ENCODE measurements at places on chromosomes 5 and 9.
A peak's percentile ranks its signal among the peaks of the same experiment; 100 is the strongest.

DNA sequence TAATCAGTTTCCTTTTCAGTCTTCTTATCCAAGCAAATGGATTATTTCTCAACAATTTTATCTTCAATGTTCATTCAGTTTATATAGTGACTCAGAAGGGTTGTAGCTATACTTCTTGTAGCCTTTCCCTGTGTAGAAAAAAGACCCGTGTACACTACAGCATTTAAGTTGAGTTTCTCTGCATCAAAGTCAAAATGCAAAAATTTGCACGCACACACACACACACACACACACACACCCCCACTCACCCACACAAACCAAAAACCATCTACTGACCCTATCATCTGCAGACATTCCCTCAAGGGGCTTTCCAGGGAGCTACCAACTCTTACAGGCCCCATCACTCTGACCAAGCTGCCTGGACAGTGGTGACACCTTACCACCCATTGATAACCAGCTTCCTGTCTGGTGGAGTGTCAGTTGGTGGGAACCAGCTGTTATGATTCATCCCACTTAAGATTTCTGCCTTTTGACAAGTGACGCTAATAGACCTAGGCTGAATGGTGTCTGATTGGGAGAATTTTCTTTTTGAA, 12.2 kb upstream of the ELL2 start:
- DNase-seq = no peak

GRCh38 chr5:170132269-170132975, 26.7 kb downstream of the FOXI1 start:
- no peak for DNase-seq

- DNase-seq = no peak
These were observed 170.8 kb downstream of the SGCD start for GRCh38 chr5:156497804-156498208.

- no peak for DNase-seq
These were observed 1209.8 kb upstream of the CDH6 start for GRCh38 chr5:29983528-29984155.

- no peak for DNase-seq
These were observed 875.4 kb upstream of the WWC1 start for GRCh38 chr5:167415779-167416746.

DNA sequence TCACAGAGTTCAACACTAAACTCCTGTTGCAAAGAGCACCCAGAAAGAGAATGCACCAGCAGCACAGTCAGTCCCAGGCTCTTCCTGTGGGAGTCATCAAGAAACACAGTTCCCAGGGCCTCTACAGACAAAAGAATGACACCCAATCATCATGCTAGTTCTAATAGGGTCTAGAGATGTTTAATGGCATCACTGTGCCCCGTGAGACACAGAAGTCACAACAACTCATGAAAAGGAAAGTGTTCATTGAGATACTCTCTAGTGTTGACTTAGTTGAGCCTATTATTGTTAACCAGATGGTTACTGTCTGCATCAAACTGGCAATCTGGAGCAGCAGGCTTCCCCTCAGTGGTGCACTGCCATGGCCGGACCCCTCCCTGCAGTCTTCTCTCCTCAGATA, 1.6 kb downstream of the KLHL3 start:
- no peak for DNase-seq

GRCh38 chr9:33229359-33230114, 10.4 kb upstream of the SPINK4 start:
- peak; percentile 53 for DNase-seq

DNA sequence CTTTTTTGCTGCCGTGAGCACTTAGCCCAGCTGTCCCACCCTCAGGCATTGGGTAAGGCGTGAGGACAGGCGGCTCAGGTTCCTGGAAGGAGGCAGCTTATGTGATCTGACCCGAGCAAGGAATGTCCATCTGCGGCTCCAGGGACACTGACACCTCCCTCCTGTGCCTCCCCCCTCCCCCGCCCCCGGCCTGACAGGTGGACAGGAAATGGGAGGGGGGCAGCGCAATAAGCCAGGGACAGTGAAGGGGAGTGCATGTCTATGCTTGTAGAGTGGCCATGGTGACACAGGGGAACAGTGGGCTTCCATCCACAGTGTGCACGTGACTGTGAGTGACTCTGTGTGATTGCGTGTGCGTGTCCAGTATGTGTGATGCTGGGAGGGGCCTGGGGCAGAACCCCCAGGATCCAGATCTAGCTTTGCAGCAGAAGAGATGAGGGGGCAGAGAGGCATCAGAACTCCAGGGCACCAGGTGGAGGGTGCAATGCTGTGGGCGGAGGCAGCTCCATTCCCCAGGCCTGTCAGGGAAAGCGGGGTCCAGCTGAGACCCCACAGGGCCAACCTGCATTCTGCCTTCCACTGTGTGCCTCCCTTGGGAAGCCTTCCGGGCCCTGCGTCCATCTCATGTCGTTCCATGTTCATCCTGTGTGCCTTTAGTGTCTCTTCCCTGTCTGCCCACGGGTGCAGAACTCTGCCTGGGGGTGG, 30.5 kb downstream of the CNTFR start:
- DNase-seq = no peak

DNA sequence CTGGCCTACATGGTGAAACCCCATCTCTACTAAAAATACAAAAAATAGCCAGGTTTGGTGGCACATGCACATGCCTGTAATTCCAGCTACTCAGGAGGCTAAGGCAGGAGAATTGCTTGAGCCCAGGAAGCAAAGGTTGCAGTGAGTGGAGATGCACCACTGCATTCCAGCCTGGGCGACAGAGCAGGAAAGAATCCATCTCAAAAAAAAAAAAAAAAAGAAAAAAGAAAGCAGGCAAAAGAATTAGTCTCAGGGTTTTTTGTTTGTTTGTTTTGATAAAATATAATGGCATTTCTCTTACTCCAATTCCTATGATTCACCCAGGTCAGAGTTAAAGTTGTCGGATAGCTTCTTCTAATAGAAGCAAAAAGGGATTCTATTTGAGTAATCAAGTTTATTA, 67.0 kb upstream of the ATG10 start:
- no peak for DNase-seq

GRCh38 chr5:175377816-175378215, 66.2 kb downstream of the DRD1 start:
- DNase-seq = no peak

- no peak for DNase-seq
These were observed 213.7 kb upstream of the NR4A3 start for GRCh38 chr9:99607842-99608448.

DNA sequence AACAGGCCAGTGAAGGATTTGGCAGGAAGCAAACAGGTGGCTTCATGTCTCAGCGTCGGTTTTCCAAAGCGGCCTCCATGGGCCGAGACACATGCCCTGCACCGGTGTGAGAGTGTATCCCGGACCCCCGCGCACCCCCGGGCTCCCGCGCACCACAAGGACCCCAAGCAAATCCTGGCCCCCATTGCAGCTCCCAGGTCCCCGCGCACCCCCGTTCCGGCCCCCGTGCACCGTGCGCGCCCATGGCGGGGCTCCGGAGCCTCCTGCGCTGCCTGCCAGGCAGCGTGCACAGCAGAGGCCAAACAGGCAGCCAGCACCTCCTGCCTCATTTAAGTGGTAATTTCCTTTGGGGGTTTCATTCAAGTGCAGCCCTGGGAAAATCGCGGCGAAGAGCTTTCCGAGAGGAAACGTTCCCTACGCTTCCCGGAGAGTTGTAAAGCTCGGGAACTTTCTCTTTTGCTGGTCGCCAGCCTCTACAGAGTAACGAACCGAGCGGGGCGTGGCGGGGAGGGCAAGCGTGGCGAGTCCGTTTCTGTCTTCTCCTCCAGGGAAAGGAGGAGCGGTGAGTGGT, 145.5 kb upstream of the SLC24A2 start:
- DNase-seq = no peak

GRCh38 chr5:59887274-59887673, 6.3 kb downstream of the PDE4D start:
- no peak for DNase-seq

GRCh38 chr9:76607730-76608436, 148.9 kb downstream of the GCNT1 start:
- DNase-seq = no peak

DNA sequence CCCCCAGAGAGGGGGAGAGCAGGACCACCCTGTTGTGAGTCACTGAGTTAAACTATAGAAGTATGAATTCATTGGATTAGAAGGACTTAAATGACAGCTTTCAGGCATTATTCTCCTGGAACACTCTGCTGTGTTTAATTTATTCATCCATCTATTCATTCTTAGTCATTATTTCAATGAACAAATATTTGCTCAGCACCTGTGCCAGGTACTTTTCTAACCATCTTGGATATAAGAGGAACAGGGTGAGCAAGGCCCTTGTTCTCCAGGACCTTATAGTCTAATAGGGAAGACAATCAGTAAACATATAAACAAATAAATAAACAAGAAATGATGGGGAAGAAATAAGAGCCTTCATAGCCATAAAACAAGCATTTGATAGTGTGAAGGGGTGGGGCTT, 483.9 kb upstream of the BRINP1 start:
- DNase-seq = no peak

DNA sequence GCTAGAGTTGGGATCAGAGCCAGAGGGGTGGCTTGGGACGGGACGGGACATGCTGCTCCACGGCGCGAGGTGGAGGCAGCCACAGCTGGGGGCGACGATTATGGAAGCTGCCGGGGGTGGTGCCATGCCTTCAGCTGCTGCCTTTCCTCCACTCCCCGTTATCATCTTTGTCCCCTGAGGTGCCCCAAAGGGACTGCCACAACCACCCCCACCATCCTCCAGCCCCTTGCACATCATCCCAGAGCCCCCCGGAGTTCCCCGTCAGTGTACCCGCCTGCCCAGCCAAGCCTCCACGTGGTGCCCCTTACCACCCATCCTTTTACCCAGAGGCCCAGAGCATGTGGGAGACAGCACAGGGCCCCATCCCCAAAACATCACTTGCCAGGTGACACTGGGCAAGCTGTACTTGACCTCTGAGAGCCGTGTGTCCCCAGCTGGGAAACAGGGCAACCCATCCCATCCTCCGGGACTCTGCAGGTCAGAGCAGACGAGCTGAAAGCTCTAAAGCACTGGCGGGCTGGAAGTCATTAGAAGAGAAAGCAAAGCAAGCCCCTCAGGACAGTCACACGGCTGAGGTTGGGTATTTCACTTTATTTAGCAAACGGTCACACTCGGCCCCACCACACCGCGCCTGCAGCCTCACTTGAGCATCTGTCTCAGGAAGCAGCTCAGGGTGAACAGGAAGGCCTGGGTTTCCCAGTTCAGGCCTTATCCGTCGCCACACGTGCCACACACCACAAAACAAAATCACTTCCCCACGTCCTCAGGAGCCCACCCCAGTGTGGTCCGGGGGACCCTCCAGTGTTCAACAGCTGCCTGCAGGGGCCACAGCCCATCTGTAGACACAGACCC, 19.5 kb upstream of the MXD3 start:
- DNase-seq = no peak

DNA sequence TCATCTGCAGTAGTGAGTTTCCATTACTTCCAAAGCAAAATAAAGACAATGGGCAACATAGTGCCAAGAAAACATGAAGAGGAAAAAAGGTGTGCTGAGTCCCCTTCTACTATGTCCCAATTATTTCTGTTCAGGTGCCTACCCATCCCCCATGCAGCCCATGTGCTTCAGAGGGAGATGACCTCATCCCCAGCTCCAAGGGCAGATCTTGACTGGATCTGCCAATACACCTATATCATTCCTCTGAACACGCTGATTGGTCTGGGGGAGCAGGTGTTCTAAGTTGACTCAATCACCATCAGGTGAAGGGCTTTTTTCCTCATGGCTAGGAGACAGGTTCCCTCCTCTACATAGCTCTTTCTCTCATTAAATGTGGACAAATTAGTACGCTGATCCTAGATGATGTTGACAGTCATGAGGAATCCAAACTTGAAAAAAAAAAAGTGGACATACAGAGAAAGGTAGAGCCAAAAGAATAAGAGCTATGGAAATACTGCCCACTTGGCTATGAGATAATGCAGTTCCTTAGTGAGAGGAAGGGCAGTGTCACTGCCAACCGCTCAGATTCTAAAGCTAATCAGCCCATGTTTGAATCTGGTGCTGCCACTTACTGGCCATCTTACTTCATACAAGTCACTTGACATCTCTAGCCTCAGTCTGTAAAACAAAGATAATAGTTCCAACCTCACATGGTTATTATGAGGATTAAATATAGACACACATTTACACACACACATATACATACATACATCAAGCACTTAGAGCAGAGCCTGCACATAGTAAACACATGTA, 23.1 kb downstream of the PRELID2 start:
- DNase-seq = no peak

DNA sequence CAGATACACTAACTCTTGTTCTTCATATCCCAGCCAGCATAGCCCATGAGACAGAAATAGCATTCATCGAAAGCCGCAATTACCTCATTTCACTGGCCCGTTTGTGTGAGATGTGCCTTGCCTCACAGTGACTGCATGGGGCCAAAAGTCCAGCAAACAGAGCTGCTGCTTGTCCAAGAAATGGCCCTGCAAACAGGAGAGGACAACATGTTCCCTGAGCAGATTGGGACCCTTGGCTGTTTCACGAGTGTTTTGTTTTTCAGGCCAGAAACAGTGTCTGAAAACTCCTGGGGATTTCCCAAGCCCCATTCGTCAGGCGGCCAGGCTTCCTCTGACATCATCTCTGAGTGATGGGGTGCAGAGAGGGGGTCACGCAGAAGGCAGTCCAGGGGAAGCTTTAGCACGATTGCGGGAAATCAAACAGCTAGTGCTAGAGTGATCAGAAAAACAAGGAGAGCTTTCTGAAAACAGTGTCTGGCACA, 503.6 kb upstream of the PAPPA start:
- DNase-seq = no peak

DNA sequence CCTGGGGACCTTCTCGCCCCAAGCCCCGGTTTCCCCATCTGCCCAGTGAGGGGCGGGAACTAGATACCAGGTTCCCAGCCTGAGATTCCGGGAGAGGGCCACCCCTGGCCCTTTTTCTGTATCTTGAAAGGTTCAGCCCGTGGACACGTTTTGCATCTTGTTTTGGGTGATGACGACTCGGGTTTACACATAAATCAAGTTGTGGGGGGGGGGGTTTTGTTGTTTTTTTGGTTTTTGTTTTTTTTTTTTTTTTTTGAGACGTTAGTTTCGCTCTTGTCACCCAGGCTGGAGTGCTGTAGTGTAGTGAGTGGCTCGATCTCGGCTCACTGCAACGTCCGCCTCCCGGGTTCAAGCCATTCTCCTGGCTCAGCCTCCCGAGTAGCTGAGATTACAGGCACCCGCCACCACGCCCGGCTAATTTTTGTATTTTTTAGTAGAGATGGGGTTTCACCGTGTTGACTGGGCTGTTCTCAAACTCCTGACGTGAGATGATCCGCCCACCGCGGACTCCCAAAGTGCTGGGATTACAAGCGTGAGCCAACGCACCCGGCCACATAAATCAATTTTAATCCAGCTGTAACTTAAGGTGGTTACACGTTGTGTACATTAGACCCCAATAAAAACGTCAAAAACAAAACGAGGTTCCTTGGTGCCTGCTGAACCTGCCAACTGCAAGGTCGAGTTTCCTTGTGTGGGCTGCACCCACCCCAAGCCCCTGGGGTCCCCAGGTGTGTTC, 1.1 kb upstream of the BRD3 start:
- no peak for DNase-seq

GRCh38 chr9:98874721-98875255, 67.3 kb downstream of the GALNT12 start:
- no peak for DNase-seq

- peak; percentile 57 for DNase-seq
These were observed 1.9 kb upstream of the FIBCD1 start for GRCh38 chr9:130940693-130941576.

All from hematopoietic multipotent progenitor cell treated with erythropoietin and hydrocortisone succinate and interleukin-3 and kit ligand, for 17 days (in vitro differentiated cells).